ENCODE measurements at places on chromosomes 5 and 9.

- DNase-seq: no peak
These were observed 42.4 kb upstream of the ZBED3 start for GRCh38 chr5:77129391-77129990.

- DNase-seq: no peak
These were observed 207.6 kb downstream of the HSPA4 start for GRCh38 chr5:133259199-133259997.

DNA sequence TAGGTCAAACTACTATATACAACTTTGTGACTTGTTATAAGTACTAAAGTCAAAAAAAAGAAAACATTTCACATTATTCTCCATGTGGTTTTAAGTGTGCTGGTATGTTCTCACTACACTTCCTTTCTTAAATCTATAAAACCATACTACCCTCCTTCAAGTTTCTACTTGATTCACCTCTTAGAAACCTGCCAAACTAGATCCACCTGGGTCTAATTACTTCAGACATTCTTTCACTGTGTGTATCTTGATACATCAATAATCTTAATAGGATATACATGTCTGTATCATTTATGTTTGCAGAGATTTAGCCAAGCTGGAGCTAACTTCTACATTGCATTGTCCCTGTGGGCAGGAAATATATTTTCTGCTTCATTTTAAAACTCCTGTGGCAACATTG lies 1012.6 kb downstream of the EFNA5 start:
- no peak for DNase-seq

DNA sequence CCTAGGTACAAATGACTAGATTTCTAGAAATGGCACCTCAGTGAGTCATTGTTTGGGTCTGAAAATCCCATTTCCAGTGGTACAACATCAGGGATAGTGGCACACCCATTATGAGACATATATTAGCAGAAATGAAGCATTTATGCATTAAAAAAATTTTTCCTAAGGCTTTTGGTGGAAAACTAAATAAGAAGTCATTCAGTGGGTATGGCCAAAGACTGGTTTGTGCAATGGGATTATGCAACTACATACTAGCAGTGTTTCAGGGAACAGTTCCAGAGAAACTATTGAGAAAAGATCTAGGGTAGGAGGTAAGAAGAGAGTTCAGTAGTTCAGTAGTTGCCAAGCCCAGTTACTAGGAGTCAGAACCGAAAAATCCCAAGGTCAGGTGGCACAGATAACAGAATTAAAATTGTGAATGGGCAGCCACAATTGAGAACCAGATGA lies 106.5 kb upstream of the HAPLN1 start:
- DNase-seq: no peak

GRCh38 chr9:24590432-24590831 lies 44.7 kb upstream of the IZUMO3 start:
- no peak for DNase-seq

- DNase-seq: peak; percentile 94
These were observed 40.2 kb downstream of the STK10 start for GRCh38 chr5:172147857-172148256.

- no peak for DNase-seq
These were observed 10.9 kb upstream of the MCCC2 start for GRCh38 chr5:71576241-71576640.
